ENCODE measurements at places on chromosomes 7 and 10.

DNA sequence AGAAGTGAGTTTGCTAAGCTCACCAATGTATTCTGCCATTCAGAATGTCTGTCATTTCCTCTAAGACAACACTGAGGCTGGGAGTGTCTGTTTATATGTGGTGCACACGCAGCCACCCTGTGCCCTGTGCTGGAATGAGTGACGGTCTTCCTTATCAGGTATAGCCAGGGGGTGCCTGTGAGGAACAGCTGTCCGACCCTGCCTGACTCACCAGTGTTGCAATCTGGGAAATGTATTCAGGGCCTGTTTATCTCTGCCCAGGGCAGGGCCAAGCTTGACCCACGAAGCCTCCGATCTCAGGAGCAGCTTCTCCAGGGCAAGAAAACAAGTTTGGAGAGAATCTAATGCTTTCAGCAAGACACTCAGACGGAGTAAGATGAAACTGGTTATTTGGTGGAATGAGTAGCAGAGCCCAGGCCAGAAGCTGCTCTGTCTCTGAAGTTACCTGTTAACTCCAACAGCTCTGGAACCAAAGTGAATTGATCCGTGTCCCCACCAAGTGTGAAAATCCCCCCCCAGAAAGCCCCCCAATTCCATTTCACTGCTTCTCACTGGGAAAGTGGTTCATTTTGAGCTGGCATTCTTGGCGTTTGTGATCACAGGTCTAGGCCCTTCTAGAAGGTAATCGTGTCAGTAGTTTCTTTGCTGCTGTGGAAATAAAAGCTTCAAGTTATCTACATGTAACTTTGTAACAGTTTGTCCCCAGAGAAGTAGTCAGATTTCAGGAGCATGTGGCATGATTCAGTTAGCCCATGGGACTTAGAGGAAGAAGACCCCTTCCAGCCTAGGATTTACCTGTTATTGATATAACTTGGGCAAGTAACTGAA, 6.1 kb upstream of the UBE2H start:
- DNase-seq: peak; percentile 45

- DNase-seq: no peak
These were observed 6.8 kb upstream of the CLDN4 start for GRCh38 chr7:73823873-73824592.

GRCh38 chr10:29849126-29849833, 210.1 kb downstream of the JCAD start:
- no peak for DNase-seq

- DNase-seq: no peak
These were observed 306.9 kb downstream of the ELMO1 start for GRCh38 chr7:37141742-37142141.

DNA sequence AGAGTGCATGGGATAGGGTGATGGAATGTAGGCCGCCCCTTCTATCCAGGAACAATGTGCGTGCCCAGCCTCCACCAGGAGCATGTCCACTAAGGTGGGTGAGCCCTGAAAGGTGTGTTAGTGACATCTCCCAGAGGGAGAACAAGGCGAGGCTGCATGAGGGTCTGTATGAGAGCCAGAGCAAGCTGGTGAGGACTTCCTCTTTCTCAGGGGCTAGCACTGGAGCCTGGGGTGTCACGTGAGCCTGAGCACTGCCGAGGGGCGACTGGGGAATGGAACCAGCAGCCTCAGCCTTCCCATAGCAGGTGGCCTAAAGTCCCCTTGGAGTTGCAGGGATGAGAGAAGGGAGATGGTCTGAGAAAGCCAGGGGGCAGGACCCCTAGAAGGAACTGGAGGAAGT, 156.3 kb upstream of the COBL start:
- no peak for DNase-seq

DNA sequence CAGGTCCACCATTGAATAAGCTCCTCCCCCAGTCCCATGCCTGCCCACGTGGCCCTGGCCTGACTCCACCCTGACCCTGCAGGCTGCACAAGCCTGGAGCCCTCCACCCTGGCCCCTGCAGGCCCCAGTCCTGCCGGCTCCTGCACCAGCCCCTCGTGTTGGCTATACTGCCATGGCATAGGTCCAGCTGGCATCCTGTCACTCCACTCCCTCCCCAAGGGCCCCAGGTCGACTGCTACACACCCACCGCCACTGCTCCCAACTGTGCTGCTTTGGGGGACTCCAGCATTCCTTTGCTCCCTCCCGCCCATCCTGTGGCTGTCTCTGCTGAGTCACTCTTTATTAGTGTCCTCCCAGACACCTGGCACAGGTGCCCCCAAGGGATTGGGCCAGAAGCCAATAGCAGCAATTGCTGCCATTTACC, 32.4 kb upstream of the HSPA12A start:
- DNase-seq: no peak

- no peak for DNase-seq
These were observed 146.7 kb upstream of the NPY start for GRCh38 chr7:24137338-24137737.
